Sciatic nerve (tissue), 2 donors: ENCODE measurements at places on chromosomes 4 and X. TPM values are rescaled to one million over a fixed set of nuclear protein-coding genes. Genes with fewer than 3 reads are reported as not detected.

GRCh38 chr4:123017636-123018395 is 95.4 kb upstream of the NUDT6 start:
- no peak for DNase-seq

DNA sequence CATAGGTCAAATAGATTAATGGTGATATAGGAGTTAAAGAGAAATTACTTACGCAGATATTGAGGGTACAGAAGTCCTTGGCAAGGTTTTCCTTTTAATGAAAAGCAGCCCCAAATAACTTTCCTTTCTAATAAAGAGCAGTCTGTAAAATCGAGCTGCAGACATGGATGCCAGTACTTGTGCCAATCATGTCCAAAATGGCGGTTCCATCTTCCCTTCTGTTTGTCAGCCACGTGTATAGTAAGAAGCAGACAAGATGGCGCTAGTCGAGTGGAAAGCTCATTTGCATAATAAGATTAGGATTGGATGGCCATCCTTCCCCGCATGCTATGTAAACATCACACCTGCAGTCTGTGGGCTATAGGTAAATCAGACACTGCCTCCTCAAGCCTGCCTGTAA is 68.5 kb downstream of the FGFBP1 start:
- no peak for DNase-seq

DNA sequence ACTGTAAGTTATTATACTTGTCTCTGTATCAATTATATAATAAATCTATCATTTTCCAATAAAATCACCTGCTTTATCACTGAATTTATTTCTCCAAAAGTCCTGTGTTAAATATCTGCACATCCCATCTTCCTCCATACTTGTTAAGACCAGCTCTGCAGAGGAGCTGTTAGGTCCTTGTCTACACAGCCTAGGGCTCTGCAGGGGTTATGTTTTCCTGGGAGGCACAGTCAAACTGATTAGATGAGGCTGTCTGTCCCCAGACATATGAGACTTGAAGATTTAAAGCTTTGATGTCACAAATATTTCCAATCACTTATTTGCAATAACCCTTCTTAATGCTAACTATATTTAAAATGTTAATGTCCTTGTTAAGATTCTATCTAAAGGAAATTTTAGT is 446.8 kb downstream of the TRAM1L1 start:
- DNase-seq = no peak

- DNase-seq = no peak
These were observed 48.9 kb downstream of the RGS12 start for GRCh38 chr4:3341760-3342159.

GRCh38 chrX:44945736-44946135 is 72.7 kb downstream of the KDM6A start:
- no peak for DNase-seq

GRCh38 chrX:145654486-145654885 is 163.1 kb upstream of the SLITRK2 start:
- DNase-seq = no peak

DNA sequence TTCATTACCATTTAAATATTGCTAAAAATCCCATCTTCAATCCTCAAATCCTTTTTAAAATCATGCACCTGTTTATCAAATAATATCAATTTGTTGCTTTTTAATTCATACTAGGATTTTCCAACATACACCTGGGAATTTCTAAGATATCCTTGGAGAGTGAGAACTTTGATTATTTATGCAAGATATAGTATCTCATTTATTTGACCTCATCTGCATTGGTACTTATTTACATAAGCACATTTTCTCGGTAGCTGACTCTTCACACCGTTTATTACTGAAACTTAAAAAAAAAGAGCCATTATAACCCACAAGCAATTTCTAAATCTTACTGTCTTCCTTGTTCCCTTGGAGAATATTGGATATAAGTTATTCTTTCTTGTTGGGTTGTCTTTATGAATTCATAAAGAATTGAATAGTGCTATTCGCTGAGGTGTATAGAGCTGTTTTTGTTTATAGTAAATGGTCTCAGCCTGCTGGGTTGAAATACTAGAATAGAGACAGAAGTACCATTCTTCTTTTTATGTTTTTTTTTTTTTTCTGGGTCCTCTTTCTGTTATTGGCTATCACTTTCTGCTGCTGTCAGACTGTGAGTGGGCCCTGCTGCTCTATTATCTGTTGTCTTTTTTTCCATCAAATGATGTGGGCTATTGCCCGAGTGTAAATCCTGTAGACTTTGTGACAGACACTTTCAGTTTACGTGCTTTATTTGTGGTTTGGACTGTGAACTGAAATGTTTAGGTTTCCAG is 2.9 kb downstream of the UGT8 start:
- DNase-seq = no peak

MAGEA8 gene
- not detected for total RNA-seq

XAGE2 gene
- total RNA-seq = 1.7 TPM
